ENCODE measurements at places on chromosomes 5 and 9.

DNA sequence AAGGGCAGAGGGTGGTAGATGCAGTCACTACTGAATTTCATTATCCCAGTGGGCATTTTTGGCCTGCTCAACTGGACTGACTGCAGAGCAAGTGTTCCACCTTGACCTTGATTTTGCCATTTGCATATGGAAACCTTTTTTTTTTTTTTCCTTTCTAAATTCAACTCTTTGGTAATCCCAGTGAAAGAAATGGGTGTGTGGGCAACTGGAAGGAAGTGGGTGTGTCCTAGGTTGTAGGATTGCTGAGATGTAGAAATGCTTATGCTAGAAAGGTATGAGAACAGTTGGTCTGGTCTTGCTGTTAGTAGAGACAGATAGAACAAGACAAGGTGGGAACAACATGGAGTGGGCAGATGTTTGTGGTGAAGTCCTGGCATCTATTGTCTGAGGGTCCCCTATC is 7.8 kb upstream of the IL12B start:
- DNase-seq: no peak

DNA sequence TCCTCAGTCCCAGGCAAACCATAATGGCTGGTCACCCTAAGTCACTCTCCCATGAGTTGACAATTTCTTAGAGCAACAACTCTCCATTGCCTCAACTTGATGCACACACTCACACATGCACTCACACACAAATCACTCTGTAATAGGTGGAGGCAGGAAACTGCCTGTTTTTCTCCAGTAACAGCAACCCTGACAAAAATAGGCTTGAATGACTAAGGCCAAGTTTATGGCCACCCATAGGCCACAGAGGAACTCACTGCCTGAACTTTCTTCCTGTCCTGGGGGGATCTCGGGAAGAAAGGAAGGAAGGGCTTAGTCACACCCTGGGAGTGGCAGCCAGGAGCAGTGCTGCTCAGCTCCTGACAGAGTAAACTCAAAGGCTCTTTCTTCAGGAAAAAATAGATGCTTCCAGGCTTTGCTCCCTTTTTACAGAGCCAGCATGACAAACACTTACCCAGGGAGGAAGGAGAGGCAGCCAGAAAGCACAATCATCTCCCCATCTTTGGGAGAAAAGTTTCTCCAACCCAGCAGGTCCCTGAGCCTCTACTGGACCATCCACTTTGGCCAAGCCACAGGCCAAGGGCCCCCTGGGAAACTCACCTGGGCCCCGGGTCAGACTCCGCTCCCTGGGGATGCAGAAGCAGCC is 368 bp downstream of the SH3TC2 start:
- DNase-seq: no peak

GRCh38 chr9:36504156-36504555 is 68.5 kb upstream of the MELK start:
- DNase-seq: no peak

DNA sequence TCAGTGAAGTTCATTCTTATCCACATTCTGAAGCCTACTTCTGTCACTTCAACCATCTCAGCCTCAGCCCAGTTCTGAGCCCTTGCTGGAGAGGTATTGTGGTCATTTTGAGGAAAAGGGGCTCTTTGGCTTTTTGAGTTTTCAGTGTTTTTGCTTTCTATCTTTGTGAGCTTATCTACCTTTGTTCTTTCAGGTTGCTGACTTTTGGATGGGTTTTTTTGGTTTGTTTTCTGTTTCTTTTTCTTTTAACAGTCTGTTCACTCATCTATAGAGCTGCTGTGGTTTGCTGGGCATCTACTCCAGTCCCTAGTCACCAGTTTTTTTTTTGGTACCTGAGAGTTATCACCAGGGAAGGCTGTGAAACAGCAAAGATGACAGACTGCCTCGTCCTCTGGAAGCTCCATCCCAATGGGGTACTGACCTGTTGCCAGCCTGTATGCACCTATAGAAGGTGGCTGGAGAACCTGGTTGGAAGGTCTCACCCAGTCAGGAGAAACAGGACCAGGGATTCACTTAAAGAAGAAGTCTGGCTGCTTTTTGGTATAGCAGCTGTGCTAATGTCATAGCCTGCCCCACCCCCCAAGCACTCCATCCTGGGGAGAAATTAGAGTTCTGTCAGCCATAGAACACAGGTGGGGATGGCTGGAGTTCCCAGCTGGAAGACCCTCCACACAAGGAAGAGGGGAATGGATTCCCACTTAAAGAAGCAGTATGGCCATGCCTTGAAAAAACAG is 138.6 kb upstream of the TSLP start:
- DNase-seq: no peak

All from left renal cortex interstitium (tissue), 4 donors.